ENCODE measurements at places on chromosomes 7 and 10.

DNA sequence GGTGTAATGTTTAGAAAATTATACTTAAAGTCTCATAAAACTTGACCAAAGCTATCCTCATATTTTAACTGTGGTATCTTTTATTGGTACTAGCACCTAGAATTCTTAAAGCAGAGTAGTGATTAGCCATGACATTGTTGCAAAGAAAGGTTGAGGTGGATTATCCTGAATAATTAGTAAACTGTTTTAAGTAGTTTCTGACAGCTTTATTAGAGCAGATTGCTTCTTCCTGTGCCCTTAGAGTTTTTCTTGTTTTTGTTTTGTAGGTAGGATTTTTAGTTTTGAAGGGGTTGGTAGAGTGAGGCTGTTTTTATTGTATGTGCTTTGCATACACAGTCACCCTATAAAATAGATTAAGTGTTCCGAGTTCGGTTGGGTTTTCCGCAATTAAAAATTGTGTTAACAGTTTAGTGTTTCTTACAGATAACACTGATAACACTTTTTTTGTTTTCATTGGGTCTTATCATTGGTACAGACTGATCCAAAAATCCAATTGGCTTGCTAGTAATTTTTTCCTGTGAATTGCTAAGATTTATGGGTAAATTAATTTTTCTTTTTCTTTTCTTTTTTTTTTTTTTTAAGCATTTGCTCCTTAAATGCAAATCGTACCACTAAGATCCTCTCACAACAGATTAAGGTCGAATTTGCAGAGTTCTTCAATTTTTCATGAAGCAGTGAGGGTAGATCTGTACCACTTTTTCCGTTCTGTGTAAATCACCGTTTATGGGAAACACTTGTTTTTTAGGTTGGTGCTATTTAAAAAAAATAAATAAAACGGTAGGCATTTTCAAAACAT is 2.1 kb upstream of the PBLD start:
- no peak for DNase-seq

GRCh38 chr7:25318047-25318446 is 89.8 kb upstream of the NPVF start:
- no peak for DNase-seq

DNA sequence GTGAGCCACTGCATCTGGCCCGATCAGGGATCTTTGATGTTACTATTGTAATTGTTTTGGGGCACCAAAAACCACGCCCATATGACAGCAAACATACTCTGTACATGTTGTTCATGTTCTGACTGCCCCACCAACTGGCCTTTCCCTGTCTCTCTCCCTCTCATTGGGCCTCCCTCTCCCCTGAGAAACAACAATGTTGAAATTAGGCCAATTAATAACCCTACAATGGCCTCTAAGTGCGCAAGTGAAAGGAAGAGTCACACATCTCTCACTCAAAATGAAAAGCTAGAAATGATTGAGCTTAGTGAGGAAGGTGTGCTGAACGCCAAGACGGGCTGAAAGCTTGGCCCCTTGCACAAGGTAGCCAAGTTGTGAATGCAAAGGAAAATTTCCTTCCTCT is 50.3 kb upstream of the SDK1 start:
- DNase-seq, result no peak

DNA sequence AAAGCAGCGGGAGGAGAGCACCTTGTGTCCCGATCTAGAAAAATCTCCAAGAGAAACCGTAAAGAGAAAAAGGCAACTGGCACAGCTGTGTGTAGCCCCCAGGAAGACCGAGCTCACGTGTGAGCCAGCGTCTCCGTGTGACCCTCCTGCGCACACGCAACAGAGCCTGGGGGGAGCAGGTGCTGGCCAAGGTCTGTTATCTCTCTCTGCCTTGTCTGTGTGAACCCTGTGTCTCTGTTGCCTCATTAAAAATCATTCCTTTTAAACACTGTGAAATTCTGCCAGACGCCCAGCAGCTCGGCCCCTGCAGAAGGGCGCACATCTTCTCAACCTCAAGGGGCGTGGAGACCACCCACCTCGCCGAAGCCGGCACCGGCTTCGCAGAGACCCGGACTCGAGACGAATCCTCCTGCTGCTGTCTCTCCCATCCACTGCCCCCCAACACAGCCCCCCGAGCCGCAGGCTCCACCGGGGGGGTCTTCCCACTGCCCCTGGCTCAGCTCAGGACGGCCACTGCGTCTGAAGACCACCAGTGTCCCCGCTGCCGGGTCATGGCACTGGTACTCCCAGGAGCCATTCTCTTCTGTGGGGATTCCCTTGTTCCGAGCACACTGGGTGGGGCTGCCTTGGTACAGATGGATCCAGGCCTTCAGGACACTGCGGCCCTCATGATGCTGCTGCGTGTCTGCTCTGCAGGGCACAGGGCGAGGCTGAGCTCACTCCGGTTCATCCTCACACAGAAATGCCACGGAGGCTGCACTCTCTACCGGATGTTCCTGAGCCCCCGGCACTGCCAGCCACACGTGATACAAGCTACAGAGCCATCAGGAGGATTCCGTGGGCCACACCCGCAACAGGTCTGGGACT is 94.3 kb upstream of the DNAAF5 start:
- no peak for DNase-seq

DNA sequence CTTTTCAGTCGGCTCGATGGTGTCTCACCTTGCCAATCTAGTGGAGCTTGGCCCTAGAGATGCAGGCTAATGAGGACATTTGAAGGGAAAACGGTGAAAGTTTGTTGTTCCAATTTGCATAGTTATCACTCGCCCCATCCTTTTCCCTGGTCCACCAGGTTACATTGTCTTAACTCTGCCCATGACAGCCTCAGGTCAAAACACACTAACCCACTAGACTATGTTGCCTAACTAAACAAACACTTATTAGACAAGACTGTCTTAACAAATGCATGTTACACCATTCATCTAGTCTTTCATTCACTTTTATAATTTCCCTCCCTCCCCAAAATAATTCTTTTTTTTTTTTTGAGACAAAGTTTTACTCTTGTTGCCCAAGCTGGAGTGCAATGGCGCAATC is 40.7 kb downstream of the USP6NL start:
- DNase-seq, result no peak

Measured in activated CD4-positive, alpha-beta T cell treated with anti-CD3 and anti-CD28 coated beads, Interleukin-2, amount 50 U/mL, for 48 hours (primary cell).